AG10803 (cell line): ENCODE measurements at places on chromosomes 5 and 9.

DNA sequence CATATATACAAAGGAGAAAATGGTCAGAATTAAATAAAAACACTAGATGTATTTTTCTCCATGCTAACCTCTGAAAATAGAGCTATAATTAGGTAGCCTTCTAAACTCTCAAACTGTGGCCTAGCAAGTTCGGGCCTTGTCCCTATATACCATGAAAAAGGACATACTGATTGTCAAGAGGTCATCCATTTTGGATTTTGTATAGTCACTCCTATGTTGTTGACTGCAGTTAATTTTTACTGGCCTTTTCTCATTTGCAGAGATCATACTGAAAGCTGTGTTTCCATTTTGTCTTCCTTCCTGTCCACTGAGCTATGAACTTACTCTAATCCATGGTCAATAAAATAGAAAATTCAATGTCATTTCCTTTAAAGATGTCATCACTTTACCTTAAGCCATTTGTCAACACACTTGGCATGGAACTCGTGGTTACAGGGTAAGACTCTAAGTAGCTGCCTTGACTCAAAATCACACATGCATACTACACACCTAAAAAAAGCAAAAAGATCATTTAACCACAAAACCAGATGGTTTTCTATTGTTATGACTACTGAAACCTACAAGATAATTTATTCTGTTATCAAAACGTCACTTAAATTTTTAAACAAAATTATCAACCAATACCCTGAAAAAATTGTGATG lies 58.0 kb downstream of the RNF38 start:
- peak; percentile 29 for DNase-seq

GRCh38 chr5:142056816-142057696 lies 44.2 kb upstream of the GNPDA1 start:
- no peak for DNase-seq

DNA sequence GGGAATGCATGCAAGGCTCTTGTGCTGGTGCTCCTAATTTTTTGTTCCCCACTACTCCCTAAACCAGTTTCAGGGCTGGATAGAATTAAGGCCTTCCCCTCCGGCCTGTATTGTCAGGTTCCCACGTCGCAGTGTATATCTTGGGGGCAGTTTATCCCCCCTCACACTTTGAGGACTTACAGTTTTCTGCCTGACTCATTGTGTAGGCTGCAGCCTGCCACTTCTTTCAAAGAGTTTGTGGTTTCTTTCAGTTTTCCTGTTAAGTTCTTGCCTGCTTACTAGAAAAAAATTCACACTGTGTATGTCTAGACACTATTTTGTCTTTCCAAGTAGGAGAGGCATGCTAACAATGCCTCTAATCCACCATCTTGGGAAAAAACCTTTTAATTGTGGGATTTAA lies 28.4 kb upstream of the BTNL3 start:
- DNase-seq = peak; percentile 5

GRCh38 chr9:5531101-5531882 lies 21.0 kb downstream of the PDCD1LG2 start:
- DNase-seq = no peak

DNA sequence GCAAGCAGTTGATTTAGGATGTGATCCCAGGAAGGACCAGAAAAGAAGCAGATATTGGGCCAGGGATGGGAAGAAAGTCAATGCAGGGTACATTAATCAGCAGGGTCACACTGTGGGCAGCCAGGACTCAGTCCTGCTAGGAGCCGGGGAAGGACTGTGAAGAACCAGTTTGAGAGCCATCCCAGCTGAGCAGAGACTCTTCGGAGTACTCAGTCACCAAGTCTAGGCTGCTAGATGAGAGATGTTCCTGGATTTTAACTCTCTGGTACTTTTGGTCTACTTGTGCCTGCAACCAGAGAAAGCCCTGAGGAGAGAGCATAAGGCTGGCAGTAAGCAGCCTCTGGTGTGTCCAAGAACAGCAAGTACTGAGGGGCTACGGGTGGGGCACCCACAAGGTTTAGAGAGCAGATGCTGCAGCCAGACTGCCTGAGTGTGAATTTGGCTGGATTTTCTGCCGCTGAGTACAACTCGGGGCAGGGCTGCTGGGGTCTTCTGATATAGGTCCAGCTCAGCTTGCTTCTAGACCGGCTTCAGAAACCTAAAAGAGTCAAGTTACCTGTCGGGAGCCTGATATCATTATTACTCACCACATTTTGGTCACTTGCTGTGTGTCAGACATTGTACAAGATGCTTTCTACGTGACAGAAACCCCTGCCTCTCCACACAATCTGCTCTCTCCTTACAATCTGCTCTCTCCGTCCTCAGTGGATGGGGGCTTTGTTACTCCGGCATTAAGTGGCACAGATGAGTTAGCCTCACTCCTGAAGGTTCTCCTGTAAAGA lies 250.2 kb upstream of the GAS1 start:
- DNase-seq = no peak

DNA sequence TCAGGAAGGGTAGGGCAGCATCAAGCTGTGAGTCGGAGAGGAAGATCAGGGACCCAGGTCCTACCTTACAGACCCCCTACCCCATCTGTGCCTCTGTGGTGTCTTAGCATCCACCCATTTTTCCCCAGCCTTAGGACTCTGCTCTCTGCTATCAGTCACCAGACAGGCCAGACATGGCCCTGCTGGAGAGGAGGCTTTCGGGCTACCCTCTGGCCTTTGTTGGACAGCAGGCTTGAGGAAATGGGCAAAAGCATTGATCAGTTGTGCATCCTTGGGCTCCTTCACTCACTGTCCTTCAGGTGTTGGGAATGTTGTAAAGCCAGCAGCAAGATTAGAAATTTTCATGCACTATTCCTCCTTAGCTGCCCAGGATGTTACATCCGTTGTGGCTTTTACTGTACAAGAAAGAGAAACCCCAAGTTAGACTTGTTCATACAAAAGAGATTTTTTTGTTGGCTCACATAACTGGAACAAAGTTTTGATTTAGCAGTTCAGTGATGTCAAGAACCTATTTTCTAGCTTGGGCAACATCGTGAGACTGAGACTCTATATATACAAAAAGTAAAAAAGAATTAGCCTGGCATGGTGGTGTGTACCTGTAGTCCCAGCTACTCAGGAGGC lies 17.4 kb upstream of the TNFAIP8 start:
- DNase-seq = no peak

DNA sequence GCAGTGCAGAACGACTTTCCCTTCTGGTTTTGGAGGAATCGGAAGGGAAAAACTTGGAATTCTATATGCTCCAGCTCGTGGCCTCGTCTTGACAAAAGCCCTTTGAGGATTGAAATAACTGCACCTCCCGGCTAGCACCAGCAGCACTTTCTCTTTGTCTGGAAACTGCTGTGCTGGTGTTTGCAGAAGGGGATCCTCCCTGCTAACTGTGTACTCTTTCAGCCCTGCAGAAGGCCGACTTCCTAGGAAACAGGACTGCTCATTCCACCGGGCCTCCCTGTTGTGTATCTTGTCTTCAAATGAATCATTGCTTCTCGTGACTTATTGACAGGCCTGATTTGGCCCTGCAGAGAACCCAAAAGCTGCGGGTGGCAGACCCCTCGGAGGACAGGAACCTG lies 23.6 kb downstream of the STC2 start:
- no peak for DNase-seq

DNA sequence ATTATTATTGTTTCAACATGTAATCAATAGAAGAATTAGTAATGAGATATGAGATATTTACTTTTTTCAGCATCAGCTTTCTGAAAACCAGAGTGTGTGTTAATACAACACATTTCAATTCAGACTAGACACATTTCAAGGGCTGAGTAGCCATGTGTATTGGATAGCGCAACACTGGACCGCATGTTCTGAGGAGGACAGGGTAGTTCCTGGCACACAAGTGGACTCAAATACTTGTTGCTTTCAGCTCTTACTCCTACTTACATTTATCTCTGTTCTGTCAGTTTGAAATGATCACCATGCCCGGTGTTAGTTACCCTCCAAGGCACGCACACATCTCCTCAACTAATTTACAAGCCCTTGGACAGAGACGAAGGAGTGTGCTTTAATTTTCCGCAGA lies 126.6 kb downstream of the SLC24A2 start:
- DNase-seq = no peak
